ENCODE measurements at places on chromosomes 1 and 21.

DNA sequence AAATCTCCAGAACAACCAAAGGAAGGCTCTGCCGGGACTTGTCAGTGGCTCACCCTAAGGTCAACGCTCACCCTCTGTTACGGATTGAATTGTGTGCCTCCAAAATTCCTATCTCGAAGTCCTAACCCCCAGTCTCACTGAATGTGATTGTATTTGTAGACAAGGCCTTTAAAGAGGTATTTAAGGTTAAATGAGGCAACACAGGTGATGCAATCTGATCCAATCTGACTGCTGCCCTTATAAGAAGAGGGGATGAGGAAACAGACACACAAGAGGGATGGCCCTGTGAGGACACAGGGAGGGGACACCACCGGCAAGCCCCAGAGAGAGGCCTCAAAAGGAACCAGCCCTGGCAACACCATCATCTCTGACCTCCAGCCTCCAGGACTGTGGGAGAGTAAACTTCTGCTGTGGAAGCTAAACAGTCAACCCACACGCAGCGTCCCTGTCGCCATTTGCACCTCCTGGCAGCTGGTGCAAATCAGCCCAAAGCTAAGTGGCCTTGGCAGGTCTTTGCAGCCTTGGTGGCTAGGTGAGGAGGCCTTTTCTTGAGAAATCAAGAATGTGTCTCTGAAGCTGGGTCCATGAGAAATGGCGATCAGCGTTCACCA, 24.2 kb downstream of the UBASH3A start:
- no peak for DNase-seq

- DNase-seq, result no peak
Measured at GRCh38 chr1:108521990-108522393, 37.9 kb upstream of the EEIG2 start.

- no peak for DNase-seq
Measured at GRCh38 chr21:29621525-29621924, 318.3 kb downstream of the GRIK1 start.

DNA sequence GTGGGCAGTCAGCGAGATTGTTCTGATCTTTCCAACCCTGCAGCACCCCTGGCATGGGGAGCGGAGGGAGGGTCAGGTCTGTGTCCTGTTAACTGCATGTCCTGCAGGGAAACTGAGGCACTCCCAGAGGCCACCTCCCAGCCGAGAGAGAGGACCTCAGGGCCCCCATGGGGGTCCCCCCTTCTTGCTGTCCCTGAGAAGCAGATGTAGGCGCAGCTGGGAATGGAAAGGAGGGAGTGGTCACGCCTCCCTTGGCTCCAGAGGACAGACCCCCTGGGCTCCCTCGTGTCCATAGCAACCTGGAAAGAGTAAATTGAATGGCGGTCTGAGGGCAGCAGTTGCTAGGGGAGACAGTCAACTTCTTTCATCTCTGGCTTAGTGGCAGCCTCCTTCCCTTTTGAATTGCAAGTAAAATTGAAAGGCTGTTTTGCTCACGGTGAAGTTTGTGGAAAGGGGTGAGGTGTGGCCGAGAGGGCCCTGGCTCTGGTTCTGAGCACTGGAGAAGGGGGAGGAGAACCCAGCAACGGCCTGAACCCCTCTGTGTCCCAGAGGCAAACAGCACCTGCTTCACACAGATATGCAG, 4.9 kb downstream of the CROCC start:
- DNase-seq, result peak; percentile 35

- DNase-seq, result no peak
Measured at GRCh38 chr1:206646504-206646903, 11.2 kb downstream of the DYRK3 start.

DNA sequence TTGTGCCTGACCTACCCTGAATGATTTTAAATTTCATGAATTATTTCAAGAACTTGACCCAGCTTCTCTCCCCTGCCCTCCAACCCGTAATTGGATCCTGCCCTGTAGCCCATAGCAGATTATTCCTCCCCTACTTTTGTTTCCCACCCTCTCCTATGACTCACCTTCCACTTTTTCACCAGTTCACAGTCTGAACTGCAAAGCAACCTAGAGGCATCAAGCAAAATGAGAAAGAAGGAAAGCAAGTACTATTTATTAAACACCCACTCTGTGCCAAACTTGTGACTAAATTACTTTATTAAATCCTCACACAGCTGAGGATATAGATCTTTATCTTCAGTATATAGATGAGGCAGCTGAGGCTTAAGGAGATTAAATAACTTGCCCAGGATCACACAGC, 20.7 kb upstream of the IKBKE start:
- DNase-seq, result no peak

- no peak for DNase-seq
Measured at GRCh38 chr1:13807209-13807608, 107.2 kb downstream of the PRDM2 start.

- DNase-seq, result no peak
Measured at GRCh38 chr1:212355230-212355969, 59.3 kb downstream of the PACC1 start.

DNA sequence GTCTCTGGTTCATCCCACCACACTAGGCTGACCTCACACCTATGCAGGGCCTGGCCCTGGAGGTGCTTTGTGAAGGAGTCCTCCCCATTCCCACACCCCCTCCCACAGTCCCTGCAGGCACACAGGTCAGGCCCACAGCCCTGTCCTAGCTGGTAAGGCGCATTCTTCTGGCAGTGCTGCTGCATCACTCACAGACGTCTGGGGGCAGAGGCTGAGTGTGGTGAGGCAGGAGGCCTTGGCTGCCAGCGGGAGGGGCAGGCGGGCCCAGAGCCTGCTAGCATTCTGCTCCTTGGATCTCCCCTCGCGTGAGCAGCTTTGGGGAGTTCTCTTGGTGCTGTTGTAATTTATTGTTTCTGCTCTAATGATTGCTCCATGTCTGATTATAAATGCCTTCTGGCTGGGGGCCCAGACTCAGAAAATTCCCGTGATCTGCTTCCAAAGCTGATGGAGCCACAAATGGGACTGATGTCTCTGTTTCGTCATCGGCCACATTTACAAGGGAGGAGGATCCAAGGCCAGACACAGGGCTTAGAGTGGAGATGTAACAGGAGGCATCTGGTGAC, 62.9 kb downstream of the TRABD2B start:
- peak; percentile 75 for DNase-seq

DNA sequence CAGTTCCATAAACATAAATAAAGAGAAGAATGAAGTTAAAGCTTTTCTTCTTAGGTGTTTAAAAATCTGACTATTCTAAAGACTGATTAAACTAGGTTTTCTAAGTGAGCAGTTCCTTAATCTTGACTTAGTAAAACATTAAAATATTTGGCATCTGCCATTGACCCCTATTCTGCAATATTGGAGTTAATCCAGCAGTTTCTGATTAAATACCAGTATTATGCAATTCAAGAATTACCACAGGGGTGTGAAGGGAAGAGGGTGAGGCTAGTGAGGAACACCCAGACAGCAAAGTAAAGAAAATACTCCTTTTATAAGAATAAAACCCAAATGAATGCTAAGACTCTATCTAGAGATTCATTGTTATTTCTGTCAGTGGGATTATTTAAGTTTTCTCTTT, 40.9 kb downstream of the CLIC4 start:
- no peak for DNase-seq
